ENCODE measurements at places on chromosomes 1 and 21.

- no peak for DNase-seq
These were observed 633 bp upstream of the RFX5 start for GRCh38 chr1:151347523-151348246.

GRCh38 chr1:206491616-206492015, 15.7 kb upstream of the RASSF5 start:
- no peak for DNase-seq

DNA sequence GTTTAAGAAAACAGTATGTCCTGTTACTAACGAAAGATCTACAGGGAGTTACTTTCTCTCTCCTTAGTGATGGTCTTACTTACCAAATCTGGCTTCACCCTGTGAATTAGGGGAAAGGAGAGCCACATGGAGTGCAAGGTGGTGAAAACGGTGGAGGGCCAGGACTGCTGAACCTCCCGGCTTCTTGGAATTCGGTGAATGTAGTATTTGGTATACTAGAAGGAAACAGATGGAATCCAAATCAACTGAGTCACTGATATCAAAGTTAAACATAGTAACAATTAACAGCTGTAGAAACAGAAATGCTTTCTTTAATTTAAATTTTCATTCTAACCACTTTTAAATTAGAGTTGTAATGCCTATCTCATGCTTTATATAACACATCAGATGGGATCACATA, 45.7 kb downstream of the ALG14 start:
- DNase-seq = no peak

DNA sequence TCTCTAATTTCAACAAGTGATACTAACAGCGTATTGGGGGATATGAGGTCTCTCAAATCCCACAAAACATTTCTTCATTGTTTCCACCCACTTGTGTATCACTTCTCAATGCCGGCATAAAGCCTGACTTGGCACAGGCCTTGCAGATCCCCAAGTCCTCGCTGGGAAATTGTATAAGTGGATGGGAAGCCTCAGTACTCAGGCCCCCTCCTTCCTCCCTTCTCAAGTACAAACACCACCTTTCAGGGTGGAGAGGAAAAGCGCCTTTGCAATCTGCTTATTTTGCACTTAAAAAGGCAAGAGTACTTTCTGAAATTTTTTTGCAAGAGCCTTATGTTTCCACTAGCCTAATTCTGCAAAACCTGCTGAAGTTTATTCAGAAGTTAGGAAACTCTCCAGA, 25.8 kb upstream of the KLHDC8A start:
- no peak for DNase-seq

DNA sequence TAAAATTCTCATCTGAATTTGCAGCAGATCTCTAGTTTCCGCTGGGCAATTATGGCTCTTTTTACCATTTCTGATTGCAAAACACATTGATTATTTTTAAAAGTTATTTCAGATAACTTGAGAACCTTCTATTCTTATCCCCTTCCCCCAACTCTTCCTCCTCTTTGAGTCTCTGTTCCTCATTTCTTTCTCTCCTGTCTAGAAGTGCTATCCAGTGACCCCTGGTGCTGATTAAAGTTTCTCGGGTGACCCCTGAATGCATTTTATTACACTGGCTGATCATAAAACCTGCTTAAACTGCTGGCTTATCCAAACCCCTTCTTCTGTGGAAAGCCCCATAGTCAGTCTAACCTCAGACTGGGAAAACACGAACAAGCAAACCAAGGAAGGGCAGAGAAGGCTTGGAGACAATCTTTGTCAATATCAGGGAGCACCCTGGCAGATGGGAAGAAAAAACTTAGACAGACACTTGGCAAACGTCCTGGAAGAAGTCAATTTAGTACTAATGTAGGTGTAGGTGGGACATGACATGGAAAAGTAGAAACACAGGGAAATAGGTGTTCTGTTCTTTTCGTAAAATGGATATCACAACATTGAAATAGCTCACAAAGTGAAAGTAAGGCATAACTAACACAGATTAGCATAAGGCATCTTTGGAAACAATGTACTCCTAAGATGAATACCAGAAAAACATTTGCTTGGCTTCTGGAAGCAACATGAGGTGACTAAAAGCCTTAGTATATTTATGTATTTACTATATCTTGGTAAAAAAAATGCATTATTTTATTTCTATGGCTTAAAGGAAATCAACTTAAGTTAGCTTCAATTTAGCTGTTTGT, 61.4 kb downstream of the GORAB start:
- no peak for DNase-seq

- DNase-seq = no peak
These were observed 36.1 kb upstream of the PPP1R15B start for GRCh38 chr1:204447736-204448135.

- DNase-seq = no peak
These were observed 4.3 kb upstream of the CLEC20A start for GRCh38 chr1:178500936-178501554.

- no peak for DNase-seq
These were observed 348.5 kb upstream of the ADAMTS5 start for GRCh38 chr21:27315373-27315772.

DNA sequence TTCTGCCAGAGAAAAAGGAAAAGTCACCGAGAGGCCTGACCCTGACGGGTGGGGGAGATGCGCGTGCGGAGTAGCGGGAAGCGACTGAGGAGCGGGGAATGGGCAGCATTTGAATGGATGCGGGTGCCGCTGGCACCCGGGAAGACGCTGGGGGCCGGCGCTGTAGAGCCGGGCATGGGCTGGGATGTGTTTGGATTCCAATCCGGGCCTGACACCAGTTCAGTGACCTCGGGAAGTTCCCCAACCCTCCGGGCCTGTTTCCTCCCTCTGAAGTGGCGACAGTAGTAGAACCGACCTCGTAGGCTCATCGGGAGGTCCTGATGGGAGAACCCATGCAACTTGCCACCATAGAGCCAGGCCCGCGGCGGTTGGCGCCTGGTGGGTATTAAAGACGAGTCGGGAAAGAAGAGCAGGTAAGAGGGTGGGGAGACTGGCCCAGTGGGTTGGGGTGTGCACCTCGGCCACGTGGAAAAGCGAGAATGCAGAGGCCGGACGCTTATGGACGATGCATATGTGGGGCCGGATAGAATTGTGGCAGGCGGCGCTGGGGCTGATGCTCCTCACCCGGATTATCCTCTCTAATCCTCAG, 642 bp upstream of the SLC16A1 start:
- DNase-seq = no peak

- DNase-seq = no peak
These were observed 1.8 kb downstream of the USP24 start for GRCh38 chr1:55213151-55213884.

DNA sequence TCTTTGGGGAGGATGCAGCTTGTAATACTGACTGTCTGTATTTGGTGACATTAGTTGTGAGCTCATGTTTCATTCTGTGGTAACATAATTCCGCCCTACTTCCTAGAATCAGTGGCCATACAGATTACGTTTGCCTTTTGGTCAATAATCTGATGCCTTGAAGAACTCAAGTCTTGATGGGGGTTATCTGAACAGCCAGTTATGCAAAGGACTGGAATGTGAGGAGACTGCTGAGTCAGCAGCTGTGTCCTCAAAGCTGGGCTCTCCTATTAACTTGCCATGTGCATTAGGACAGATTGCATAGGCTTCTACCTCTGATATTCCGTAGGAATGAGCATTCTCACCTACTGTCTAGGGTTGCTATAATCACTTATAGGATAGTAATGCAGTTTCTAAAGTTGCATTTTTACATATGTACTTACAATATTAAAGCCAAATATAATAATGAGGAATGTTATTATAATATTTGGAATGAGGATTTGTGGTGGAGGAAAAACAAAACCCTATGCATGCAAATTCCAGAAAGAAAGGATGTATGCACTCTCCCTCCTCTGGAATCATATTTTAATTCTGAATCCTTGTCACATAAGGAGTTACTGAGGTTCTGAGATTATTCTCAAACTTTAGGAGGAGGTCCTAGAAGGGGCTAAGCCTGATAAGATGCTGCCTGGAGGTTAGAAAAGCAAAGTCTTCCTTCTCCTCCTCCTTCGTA, 116.0 kb downstream of the NOS1AP start:
- no peak for DNase-seq

- no peak for DNase-seq
These were observed 63.8 kb downstream of the GON4L start for GRCh38 chr1:155793213-155793612.

GRCh38 chr1:203265541-203265940, 36.1 kb upstream of the CHIT1 start:
- no peak for DNase-seq

- no peak for DNase-seq
These were observed 41.2 kb downstream of the DPT start for GRCh38 chr1:168687816-168688215.

GRCh38 chr1:109950509-109950908, 34.1 kb upstream of the AHCYL1 start:
- no peak for DNase-seq

- DNase-seq = no peak
These were observed 12.8 kb upstream of the MPL start for GRCh38 chr1:43324810-43325209.

DNA sequence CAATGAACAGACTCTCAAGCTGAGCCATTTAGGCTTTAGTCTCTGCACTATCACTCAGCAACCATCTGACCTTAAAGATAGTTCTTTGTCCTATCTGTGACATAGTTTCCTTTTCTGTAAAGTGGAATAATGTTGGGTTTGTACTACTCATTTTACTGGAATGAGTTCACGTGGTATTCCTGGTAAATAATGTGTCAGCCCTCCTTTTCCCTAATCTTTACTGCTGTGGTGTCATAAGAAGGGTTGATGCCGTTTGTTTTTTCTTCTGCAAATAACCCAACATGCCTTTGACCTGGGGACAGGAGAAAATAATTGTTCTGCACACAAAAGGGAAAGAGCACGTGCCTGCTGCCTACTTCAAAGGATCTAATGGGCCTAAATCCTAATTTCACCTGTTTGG, 297.8 kb downstream of the BRINP3 start:
- DNase-seq = no peak

DNA sequence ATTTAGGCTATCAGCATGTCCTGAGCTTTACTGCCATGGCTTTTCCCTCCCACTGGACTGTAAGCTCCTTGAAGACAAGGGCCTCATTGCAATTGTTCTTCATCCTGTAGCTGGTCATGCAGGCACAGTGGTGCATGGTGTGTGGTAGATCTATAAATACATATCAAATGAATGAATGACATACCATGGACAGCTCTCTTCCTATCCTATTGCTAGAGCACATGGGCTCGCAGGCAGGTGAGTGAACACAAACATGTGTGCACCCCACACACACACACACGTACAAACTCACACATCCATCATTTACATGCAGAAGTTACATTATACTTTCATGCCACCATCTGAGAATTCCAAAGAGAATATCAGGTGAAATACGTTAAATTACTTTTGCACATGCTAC, 172.9 kb upstream of the RUNX1 start:
- DNase-seq = no peak

DNA sequence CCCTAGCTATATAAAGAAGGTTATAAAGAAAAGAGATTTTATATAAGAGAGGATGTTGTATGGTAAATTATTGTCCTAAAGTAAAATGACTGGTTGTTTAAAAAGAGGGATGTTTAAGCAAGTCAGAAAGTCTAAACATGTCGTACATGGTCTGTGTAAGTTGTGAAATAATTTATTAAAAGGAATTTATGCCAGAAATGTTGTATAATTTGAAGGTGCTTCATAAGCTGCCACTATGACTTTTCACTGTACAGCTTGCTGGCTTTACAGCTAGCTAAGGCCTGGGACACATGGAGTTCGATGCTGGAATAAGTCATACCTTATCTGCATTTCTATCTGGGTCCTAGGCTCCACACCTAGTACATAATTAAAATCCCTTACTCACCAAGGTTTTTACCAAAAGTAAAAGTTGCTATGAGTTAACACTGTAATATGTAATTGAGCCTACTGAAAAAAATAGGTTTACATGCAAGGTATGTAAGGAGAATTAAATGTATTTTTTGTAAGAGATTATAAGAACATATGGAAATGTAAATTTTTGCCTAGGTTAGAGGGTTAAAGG, 59.0 kb upstream of the EDEM3 start:
- DNase-seq = no peak

All from forelimb muscle (tissue), 1 donor.